ENCODE measurements at places on chromosomes 4 and X.

DNA sequence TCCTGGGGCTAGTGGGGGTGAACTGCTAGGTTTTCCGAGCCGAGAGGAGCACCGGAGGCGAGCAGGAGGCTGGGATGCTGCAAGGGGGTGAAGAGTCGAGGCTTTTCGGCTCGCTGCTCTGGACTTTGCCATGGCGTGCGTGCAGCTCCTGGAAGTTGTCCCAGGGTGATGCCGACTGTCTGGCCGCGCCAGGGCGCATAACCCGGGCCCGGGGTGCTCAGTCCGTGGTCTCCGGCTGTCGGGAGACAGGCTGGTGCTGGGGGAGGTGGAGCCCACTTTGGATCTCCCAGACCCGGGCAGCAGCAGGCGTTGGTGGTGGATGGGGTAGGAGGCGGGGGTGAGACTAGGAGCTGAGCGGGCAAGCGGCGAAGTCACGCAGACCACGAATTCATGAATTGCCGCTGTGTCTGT, 793 bp downstream of the GRIA3 start:
- DNase-seq, result no peak

GRCh38 chr4:176357359-176358082, 37.8 kb downstream of the SPCS3 start:
- DNase-seq, result no peak

- DNase-seq, result no peak
Observed at GRCh38 chr4:122083351-122083750, 68.8 kb upstream of the BLTP1 start.

DNA sequence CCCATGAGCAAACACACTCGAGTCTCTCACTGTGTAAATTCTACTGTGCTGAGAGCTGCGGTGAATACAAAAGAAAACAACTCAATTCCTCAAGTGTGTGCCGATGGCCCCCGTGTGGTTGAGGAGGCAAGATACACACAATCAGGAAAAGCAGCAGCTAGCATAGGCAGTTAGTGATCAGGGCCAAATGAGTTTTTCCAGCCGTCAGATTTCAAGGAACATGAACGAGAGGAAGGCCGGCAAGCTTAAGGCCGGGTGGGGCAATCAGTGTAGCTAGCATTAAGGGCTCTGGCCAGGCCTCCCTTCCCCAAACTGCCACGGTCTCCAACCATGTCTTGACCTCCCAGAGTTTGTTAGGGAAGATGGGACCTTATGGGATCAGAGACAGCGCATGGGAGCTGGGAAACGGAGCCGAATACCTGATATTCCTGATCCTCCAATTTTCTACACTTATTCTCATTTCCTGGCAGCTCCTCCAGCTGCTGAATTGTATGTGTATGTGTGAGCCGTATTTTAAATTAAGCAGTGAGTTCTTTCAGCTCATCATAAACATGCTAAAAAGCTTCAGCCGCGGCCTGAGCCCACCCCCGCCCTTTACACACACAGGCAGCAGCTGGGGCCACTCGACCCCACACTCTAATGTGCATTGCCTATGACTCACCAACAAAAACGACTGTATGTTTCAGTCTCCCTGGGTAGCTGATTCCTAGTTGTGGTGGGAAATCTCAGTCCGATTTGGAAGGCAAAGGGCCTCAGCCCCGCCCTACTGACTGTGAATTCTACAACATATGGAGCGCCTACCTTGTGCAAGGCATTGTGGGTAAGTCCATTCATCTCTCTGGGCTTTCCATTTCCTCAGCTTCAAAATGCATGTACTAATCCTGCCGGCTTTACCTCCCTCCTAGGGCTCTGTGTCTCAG, 59.9 kb downstream of the RTL9 start:
- peak; percentile 44 for DNase-seq

DNA sequence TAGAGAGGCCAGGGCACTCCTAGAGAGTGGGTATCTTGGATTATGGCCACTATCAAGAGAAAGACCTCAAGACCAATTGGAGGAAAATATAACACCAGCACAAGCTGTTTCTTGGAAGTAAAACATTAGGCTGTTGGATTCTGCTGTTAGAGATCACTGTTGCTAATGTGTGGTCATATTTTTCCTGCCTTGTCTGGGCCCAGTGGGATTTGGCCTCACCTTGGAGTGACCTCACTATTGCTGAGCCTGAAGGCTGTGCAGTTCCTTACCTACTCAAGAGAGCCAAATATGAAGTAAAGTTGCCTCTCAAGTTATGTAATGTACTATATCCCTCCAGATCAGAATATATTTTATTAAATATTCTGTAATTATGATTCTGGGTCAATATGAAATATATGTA, 355.4 kb upstream of the CTSO start:
- no peak for DNase-seq

DNA sequence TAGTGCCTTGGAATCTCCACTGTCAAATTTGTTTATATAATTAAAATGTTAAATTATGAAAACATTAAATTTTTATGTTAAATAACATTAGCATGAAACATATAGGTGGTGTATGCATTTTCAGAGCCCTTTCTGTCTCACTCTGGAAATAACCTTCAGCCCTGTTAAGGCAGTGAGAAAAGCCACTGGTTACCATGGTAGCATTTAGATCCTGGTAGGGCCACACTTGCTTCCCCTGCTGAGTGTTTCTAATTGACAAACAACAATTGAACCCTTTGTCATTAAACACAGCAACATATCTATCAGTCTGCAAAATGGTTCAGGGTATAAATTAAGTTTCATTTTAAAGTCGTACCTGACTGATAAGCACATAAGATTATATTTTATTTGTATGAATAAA, 63.5 kb downstream of the PDK3 start:
- DNase-seq, result no peak

- no peak for DNase-seq
Observed at GRCh38 chrX:138150709-138151108, 560.8 kb downstream of the FGF13 start.

- DNase-seq, result no peak
Observed at GRCh38 chr4:86630629-86631028, 36.5 kb downstream of the PTPN13 start.

DNA sequence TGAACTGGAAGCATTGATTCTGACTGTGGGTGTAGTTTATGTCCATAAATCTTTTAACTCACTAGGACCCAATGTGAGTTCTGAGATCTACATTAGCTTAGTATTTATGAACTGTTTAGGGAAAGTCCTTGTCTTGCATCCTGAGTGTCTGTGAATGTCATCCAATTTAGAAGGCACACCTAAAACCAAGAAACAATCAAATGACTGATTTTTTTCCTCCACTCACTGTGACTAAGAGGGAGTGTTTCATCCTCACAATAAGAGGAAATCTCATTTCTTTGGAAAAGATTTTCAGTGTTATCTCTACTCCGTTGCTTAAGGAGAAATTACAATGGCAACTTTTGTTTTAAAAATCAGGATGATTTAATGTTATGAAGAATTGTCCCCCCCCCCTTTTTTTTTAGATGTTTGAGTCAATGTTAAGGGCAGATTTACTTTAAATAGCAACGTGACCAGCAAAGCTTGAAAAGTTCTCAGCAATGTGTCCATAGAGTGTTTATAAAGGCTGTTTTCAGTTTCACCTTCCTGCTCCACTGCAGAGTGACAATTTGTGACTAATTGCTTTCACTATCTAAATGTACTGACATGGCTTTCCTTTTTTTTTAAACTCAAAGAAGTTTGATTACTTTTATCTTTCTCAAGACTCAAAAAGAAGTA, 173.0 kb downstream of the SPCS3 start:
- DNase-seq, result no peak

GRCh38 chrX:52839137-52839536, 28.1 kb downstream of the XAGE5 start:
- DNase-seq, result no peak

DNA sequence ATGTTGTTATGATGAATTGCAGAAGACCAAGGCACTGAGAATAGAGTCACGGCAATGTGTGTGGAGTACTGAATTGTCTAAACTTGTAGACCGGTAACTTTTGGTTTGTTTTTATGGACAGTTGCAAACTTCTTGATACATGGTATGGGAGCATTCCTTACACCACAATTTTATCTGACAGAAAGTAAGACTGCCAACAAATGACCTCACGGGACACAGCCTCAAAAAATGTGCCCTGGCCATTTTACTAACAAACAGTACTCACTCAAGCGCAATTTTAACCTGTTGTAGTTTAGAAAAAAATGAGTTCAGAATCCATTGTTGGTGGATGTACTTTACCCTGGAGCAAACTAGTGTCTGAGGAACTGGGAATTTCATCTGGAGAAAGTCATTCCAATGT, 321.2 kb downstream of the CAMK2D start:
- DNase-seq, result no peak

DNA sequence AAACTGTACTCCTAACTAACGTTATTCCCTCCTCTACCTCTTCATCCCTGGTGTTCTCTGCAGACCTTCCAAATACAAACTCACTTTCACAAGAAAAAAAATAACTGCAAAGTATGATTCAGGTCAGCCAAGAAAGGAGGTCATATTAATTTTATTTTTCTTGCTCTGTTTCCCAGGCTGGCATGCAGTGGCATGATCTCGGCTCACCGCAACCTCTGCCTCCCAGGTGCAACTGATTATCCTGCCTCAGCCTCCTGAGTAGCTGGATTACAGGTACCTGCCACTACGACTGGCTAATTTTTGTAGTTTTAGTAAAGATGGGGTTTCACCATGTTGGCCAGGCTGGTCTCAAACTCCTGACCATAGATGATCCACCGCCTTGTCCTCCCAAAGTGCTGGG, 156.6 kb downstream of the CHIC2 start:
- no peak for DNase-seq

DNA sequence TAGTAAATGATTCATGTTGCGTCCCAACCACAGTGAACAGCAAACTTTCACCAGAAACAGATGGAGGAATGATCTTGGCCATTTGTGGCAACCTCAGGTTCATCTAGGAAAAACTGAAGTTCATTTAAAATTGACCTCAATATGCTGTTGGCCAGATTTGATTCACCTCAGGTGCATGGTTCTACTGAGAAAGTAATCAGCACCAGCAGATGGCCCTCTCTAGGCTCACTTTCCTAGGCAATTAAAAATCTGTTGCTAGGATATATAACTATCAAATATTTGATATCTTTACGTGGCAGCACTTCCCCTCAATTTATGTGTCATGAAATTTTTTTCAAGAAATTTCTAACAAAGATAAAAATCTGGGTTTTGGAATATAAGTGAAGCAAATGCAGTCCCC, 344.7 kb downstream of the GALNTL6 start:
- DNase-seq, result no peak

DNA sequence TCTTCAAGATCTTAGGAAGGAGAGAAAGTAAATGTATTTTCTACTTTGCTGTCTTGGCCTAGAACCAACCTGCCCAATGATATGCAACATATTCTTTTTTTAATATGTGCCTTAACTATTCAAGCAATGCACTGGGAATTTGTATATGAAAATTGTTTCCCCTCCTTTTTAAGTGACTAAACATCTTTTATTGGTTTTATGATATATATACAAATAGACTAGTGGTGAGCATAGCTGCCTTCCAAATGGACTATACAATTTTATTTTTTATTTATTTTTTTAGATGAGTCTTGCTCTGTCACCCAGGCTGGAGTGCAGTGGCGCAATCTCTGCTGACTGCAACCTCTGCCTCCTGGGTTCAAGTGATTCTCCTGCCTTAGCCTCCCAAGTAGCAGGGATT, 10.3 kb downstream of the NOCT start:
- no peak for DNase-seq

DNA sequence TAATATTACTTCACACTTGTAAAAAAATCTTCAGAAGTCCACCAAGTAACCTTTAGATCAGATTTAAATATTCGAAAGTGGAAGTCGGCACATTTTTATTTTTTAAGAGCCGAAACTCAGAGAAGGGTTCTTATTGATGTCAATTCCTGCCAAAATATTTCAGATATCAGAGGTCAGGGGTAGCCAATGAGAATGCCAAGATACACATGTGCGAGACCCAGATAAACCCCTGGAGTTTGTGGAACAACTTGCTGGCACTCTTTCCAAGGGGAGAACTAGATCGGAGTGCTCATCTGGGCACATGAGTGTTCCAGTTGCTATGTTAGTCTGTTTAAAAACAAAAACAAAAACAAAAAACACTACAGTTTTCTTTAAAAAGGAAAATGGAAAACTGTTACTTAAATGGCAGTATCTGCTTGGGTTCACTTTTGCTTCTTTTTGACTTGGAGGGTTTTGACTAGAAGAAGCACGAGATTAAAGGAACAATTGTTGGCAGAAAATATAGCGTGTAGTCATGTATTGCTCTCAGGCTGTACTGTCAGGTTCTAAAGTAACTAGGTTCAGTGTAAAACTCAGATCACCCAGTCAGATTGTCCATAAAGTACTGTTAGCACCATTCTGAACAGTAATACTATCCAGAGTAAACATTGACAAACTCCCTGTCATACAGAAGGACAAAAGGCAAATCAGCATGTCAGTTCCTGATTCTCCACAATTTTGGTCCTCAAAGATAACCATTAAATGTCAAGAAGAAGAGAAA, 188.0 kb upstream of the PACRGL start:
- peak; percentile 49 for DNase-seq

GRCh38 chr4:152398060-152398459, 137.8 kb downstream of the FBXW7 start:
- DNase-seq, result no peak

GRCh38 chr4:74715706-74716435, 78.5 kb downstream of the BTC start:
- DNase-seq, result no peak

DNA sequence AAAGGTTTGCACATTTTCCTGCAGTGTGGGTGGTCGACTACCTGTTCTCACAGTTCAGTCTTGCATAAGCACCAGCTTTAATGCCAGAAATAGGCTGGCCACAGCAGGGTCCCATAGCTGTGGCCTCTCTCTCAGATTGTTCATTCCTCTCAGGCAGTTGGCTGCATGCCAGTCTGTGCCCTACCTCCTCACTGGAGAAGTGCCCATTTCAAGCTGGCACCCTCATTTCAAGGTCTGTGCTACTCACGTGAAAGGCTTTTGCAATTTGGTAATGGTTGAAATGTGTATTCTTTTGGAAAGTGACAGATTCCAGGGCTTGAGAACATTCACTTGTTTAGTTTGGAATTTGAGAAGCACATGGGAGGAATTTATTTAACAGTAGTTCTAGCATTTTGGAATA, 28.9 kb upstream of the MTMR1 start:
- peak; percentile 89 for DNase-seq

- no peak for DNase-seq
Observed at GRCh38 chrX:151398346-151398745, 1.3 kb downstream of the VMA21 start.

- DNase-seq, result no peak
Observed at GRCh38 chrX:123311486-123311885, 127.4 kb downstream of the GRIA3 start.

All from NCI-H1092 (cell line).